ENCODE measurements at places on chromosomes 4 and X.

DNA sequence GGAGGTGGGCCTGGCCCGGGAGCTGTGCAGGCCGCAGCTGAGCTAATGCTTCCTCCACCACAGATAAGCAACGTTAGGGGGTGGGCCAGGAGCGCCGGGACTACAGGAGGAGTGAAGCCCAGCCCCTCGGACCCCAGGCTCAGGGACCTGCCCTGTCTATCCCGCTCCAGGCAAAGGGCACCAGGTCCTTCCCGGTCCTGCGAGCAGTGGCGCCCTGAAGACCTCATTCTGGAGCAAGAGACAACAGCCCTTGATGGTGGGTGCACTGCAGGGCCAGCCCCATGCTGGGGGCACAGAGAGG, 730 bp upstream of the TREX2 start:
- no peak for DNase-seq

DNA sequence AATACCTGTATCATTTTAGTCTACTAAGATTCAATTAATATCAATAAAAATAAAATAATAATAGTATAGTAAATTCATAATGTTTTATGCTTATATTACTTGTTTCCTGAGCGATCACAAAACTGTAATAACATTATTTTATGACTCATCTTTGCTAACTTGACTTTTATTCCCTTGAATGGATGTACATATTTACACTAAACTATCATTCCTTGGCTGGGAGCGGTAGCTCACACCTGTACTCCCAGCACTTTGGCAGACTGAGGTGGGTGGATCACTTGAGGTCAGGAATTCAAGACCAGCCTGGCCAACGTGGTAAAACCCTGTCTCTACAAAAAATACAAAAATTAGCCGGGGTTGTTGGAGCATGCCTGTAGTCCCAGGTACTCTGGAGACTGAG, 104.0 kb upstream of the SLC34A2 start:
- no peak for DNase-seq

DNA sequence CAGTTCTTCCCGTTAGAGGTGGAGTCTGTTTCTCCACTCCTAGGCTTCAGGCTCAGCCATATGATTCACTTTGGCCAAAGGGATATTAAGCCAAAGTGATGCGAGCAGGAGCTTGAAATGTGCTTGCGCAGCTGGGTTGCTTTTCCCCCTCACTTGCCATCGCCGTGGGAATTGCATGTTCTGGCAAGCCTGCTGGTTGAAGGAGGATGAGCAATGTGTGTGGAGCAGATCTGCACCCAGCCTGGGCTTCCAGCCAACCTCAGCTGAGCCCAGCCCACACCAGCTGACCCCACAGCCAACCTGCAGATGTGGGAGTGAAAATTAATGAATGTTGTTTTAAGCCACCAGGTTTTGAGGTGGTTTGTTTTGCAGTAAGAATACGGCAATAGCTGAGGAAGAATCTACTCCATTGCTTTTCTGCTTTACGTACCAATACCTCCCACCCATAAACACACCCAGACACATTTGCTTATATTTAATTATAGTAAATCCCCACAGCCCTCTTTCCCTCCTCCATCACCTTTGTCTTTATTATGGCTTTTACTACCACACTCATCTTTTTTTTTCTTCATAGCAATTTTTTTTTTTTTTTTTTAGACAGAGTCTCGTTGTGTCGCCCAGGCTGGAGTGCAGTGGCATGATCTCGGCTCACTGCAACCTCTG, 132.8 kb upstream of the FUNDC1 start:
- DNase-seq, result no peak

DNA sequence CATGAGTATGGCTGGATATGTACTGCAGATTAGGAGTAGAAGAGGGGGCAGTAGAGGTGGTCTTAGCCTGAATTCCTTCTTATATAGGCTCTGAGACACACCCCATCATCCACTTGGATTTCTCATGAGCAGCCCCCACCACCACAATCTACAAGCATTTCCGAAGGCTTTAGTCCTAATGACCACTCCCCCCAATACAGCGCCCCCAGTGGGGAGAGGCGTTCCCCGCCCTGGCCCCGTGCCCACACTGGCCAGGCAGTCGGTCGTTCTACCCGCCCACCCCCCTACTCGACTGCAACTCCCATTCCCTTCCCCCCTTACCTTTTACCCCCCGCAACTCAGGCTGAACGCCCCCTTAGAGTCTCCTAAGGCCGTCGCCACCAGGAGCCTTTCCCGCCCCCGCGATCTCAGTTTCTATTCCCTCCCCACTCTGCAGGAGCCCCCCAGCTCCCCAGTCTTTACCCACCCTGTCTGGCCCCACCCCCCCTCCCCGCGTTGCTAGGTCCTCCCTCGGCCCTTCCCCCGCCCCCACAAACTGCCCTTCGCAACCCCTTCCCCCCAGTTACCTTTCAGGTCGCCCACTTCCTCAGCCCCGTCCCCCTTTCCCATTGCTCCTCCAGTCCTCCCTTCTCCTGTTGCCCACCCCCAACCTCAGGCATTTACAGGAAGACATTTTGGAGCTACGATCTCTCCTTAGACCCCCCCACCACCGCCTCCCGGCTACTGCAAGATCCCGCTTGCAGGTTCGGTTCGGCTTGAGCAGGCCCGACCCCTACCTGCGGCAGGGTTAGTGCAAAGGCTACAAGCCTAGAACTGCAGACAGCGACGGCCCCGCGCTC, 468 bp downstream of the ZMYM3 start:
- DNase-seq, result peak; percentile 12

DNA sequence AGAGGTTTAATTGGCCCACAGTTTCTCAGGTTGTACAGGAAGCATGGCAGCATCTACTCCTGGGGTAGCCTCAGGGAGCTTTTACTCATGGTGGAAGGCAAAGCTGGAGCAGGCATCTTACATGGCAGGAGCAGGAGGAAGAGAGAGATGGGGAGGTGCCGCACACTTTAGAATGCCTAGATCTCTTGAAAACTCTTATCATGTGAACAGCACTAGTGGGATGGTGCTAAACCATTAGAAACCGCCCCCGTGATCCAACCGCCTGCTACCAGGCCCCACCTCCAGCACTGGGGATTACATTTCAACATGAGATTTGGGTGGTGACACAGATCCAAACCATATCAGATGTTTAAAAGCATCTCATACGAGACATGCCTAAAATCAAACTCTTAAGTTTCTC, 41.6 kb upstream of the SCOC start:
- DNase-seq, result no peak

GRCh38 chrX:2708592-2709188, 17.6 kb downstream of the CD99 start:
- no peak for DNase-seq

DNA sequence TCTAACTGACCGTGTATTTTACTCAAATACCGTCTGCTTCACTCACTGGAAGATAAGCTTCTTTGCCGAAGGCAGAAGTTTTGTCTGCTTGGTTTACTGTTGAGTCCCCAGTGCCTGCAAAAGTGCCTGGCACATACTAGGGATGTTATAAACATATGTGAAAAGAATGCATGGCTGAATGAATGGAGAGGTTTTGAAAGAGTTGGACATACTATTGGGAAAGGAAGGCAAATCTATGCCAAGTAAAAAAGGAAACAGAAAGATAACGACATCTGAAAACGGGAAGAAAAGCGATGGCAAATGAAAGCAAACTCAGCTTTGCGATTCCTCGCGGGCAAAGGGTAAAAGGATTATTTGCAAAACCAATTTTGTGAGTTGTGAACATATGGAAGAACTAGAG, 21.7 kb downstream of the ADGRG2 start:
- DNase-seq, result no peak

- no peak for DNase-seq
Observed at GRCh38 chr4:65401083-65401482, 269.2 kb downstream of the EPHA5 start.
